ENCODE measurements at places on chromosomes 16 and 17.

DNA sequence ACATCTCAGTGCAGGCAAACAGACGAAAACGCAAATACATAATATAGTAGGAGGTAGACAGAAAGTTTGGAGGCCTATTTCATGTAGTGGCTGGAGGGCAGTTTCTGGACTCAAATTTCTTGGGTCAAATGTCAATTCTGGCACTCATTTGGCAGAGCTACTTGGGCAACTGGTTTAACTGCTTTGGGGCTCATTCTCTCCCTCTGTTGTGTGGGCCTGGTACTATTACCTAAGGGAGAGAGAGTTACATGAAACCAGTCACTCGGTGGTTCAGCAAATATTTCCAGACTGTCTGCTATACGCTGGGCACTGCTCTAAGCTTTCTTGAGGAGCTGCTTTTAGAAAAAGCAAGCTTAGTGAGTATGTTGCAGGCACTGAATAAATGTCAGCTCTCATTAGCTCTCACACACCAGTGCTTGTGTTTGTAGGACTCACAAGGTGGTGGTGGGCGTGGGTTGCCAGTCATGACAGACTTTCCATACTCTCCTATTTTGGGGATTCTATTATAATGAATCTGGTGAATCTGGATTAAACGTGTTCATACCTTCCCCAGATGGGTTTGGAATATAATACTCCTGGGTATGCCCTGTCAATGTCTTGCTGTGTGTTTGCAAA, 1.8 kb upstream of the SHISA9 start:
- no peak for DNase-seq

DNA sequence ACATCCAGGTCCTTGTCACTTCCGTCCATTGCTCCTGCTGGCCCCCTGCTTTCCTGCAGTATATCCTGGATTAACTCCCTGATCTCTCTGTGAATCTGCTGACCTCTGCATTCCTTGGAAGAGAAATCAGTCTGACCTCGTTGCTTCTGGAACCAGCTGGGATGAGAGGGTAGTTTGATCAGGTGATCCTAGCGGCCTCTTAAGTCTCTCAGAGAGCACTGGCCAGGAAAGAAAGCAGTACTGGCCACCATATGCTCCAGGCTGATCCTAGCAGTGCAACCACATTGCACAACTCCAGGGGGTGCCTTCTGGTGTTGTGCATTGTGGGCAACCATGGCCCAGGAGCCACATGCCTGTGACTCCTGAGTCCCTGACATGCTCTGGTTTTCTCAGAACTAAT, 79.2 kb downstream of the ARHGAP23 start:
- DNase-seq, result no peak

- DNase-seq, result no peak
Observed at GRCh38 chr16:64872101-64872500, 249.8 kb downstream of the CDH11 start.

DNA sequence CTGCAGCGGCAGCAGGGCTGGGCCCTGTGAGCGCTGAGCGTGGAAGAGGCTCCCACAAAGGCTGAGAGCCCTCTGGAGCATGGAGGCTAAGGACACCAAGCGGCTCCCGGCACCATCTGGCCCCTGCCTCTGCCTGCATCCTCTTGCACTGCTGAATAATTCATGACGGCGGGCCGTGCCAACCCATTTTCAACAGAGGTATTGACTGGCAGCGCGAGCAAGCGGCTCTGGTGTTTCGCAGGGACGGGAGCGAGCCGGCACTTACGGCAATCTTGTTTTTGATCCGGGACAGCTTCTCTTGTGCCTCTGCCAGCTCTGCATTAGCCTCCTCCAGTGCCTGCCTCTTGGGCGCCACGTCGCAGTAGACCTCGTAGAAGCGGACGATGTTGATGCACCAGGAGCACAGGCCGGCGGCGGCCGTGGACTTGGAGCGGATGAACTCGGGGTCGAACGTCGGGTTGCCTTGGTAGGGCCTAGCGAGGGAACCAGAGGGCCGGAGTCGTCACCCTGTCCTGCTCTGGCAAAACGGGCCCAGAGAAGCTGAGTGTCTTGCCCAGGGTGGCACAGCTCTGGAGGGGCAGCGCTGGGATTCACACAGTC, 80.4 kb downstream of the PGS1 start:
- DNase-seq, result no peak

GRCh38 chr16:78606545-78606944, 507.1 kb downstream of the WWOX start:
- no peak for DNase-seq

- DNase-seq, result no peak
Observed at GRCh38 chr16:89110641-89111040, 17.0 kb downstream of the ACSF3 start.

- no peak for DNase-seq
Observed at GRCh38 chr17:65115839-65116238, 21.3 kb upstream of the RGS9 start.

DNA sequence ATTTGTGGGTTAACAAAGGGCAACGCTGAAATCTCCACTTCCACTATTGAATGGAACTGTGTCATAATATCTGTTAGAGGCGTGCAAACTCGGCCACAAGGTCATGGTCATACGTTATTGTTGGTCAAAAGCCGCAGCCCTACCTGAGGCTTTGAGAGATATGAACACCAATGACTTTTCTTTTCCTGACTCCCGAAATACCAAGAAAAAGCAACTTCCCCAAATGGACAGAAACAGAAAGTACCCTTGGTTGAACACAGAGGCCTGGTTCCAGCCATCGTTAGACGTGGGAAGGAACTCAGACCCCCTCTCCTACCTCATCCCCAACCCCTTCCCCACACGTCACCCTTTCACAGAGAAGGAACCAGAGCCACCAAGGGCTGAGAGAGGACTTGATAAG, 1.4 kb upstream of the PIK3R5 start:
- no peak for DNase-seq

DNA sequence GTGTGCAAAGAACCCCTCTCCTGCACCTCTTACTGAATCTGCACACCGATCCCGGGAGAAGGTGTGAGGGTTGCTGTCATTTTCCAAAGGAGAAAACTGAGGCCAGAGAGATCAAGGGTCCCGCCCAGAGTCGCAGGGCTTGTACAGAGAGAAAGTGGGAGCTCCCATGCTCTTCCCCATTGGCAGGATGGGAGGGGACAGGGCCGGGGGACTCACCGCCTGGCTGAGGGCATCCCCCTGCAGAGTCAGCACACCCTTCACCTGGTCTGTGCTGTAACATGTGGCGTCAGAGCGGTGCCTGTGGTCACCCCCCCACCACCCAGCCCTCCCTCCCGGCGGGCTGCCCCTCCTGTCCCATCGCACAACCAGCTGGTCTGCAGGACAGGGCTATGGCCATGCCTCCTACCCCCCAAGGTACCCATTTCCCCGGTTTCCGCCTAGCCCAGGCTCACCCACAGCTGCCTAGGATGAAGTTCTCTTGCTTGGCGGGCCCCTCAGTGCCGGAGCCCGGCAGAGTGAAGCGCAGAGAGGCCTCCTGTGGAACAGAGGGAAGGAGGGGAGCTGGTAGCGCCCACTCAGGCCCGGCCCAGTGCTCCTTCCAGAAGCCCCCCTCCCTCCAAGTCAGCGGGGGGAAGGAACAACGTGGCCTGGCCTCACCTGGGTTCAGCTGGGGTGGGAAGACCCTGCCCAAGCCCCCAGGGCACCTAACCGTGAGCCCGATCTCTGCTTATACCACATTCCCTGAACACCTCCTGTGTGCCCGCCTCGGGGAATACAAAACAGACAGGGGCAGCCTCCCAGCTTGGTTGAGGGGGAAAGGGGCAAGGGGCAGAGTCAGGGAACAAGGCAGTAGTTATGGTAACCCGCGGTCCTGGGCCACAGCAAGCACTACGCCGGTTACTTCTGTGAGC, 1.1 kb downstream of the ROGDI start:
- no peak for DNase-seq

DNA sequence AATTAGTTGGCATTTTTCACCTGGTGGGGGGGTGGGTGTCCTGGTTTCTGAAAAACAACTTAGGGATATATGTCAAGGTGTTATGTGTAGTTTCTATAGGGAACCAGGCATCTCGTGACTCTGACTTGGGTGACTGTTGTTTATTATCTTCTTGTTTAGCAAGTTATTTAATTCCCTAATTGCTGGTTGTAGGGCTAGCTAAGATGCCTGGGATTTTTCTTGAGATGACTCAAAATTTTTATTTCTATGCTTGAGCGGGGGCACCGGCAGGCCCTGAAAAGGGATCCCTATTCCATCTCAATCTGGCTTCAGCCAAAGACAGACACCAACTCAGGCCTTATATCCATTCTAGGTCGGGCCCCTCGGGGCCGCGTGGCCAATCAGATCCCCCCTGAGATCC, 3.2 kb downstream of the DPH1 start:
- DNase-seq, result no peak

DNA sequence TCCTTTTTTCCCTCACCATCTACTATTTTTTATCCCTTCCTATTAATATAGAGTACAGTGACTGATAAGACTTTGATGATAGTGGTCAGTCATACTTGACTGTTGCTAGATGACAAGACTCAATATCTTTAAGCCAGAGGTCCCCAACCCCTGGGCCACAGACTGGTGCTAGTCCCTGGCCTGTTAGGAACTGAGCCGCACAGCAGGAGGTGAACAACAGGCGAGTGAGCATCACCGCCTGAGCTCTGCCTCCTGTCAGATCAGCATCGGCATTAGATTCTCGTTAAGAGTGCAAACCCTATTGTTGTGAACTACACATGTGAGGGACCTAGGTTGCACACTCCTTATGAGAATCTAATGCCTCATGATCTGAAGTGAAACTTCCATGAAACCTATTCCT, 341.3 kb downstream of the BCAS3 start:
- no peak for DNase-seq

GRCh38 chr17:33109336-33110072, 117.9 kb downstream of the SPACA3 start:
- DNase-seq, result no peak

- DNase-seq, result peak; percentile 64
Observed at GRCh38 chr16:29820271-29820701, at the start of gene MVP. Gene MVP (plus strand): TSS chr16:29820462. CDS start chr16:29830550, 10,088 bp downstream.

DNA sequence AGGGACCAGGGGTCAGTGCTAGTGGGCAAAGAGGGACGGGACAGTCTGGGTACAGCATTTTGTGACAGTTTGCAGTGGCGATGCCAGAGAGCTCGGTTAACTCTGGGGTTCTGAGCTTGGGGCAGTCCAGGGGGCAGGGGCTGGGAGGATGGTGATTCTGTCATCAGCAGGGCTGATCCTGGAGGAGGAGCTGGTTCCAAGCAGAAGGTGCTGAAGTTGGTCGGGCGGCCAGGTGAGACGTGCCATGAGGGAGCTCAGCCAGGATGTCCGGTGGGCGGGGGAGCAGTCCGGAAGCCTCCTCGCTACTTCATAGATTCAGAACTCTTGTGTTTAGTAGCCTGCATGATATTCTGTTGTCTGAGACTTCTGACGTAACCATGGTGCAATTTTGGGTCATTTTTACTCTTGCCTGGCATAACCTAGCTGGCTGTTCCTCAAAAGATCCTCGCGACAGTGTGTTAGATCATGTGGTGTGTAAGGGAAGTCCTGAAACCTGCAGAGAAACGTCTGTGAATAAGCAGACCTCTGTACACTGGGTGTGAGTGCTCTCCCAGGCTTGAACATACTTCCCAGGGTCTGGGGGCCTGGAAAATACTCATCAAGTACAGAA, 122.0 kb downstream of the CLEC16A start:
- no peak for DNase-seq

All from hindlimb muscle (tissue), 1 donor.